ENCODE measurements at places on chromosomes 2 and 18.

DNA sequence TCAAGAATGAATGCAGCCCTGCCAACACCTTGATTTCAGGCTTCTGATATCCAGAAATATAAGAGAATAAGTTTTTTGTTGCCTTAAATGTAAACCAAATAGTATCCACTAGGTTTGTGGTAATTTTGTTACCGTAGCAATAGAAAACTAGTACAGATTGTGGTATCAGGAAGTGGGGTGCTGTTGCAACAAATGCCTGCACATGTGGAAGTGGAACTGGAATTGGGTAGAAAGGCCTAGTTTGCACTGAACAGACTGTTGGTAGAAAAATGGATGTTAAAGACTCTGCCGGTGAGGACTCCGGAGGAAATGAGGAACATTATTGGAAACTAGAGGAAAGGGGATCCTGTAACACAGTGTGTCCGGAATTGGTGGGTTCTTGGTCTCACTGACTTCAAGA is 145.8 kb upstream of the MGAT5 start:
- no peak for DNase-seq

- DNase-seq, result no peak
Observed at GRCh38 chr2:183455056-183455455, 330.8 kb downstream of the NUP35 start.

DNA sequence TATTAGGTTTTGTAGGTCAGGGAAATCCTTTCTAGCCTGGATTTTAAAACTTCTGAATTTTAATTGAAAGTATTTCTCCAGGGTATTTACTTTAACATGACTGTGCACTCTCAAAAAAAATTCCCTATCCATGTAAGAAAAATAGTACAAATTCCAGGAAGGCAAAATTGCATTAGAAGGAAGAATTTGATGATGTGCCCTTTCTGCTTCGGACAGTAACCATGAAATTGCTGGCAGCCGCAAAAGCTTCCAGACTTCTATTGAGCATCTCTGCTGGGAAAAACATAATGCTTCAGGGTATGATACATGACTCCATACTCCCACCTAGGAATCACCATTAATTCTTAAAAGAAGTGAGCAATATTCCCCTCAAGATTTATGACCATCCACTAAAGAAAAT is 17.2 kb upstream of the KLF7 start:
- no peak for DNase-seq

DNA sequence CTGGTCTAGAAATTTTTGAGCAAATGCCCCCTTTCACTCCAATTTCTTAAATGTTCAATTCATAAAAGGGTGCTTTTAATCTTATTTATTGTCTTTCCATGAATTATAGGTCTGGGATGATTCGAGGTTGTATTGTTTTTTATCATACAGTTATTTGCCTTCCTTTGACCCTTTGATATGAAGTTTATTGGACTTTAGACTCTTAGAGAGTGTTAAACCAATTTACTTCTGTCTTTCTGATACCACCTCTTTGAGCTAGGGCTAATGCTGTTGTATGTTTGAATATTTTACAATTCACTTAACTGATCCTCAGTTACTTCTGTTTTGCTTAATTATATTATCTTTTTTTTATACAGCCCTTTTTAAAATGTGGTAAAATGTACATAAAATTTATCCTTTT is 89.6 kb upstream of the CYP20A1 start:
- DNase-seq, result no peak

GRCh38 chr18:71189581-71189980 is 900.7 kb downstream of the SOCS6 start:
- no peak for DNase-seq

DNA sequence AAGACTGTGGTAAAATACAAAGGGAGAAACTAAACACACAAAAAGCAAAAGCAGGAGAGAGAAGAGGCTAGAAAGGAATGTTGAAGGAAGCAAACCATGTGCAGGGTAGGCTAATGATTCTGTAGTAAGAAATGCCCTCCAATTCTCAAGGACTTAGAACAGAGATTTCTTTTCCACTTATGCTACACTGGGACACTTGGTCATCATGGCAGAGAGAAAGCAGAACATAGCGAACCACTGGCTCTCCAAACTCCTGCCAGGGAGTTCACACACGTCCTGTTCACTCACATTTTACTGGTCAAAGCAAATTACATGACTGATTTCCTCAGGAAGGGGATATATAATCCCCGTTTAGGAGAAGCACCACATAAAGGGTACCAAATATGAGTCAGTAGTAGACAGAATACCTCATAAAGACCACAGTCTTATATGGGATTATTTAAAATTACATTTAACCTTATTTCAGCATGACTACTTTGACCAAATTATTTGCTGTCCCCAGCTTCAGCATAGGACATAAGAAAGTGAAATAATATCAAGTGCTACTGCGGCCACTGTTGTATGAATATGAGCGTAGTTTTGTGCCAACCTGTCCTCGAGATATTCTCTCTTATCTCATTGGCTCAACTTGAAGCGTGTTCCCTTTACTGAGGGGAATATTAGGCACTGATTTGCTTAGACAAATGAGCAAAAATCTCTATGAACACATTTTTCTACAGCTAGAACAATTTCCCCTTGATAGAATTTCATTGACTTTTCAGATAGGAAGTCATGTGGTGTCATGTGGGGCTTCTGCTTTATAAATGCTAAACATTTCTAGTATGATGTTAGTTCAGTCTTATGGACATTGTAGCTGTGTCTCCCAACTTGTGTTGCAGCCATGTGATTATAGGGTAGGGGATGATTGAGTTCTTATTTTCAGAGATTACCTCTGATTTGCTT is 81.7 kb downstream of the FAM161A start:
- DNase-seq, result no peak

GRCh38 chr2:97718051-97718882 is 4.9 kb downstream of the ZAP70 start:
- no peak for DNase-seq

DNA sequence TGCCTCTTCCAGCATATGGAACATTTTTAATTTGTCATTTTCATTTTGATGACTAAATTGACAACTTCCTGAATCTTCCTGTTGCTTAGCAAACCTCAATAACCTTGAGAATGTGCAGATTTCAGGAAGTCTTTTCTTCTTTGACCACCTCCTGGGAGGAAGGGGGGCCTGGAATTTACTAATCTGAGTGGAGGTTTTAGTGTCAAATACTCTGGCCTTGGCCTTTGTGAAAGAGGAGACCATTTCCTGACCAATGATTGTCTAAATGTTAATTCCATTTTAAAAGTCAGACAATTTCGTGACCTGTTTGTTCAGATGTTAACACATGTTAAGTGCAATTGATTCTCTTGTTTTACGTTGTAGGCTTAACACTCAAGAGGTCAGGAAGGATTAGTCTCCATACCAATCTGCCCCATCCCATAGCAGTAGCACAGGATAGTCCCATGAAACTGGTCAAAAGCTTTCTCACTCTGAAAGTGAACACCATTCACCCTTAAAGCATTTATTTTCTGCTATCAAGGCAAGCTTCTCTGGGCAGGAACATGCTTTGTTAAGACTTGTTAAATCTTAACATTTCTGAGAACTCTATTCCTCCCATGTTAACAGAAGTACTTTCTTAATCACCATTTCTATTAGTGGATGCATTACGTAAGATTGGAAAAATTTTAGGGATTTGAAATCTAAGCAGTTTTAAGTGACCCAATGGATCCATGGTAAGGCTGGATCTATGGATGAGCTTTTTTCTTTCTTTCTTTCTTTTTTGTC is 219.6 kb downstream of the RND3 start:
- DNase-seq, result no peak

DNA sequence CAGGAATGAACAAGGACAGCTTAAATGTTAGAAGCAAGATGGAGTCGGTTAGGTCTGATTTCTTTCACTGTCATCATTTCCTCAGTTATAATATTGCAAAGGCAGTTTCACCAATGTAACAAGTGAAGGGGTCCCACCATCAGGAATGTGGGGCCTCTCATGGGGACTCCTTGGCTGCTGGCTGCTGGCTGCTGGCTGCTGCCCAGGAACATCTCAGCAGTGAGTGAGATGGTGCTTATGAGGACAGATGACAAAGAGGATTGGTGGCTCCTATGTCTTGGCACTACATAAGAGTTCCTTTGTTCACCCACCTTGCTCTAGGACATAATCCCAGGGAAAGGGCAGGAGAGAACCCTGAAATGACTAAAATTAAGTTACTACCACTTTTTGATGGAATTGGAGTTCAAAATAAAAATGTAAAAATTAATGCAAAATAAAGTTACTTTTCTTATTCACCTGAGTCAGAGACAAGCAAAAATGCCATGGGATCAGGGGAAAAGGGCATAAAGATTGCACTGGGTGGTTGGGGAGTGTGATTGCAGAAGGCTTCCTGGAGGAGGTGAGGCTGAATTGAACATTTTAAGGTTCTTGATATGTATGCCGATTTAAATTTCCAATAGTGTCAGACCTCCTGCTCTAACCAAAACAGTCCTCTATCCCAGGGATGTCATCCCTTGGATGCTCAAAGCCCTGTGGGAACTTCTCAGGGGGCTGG is 23.4 kb downstream of the TMEM177 start:
- no peak for DNase-seq

- peak; percentile 49 for DNase-seq
Observed at GRCh38 chr2:64987001-64987955, 1.9 kb upstream of the SLC1A4 start.

- DNase-seq, result no peak
Observed at GRCh38 chr18:50115095-50115494, 79.9 kb downstream of the MYO5B start.

GRCh38 chr2:196113061-196113974 is 44.7 kb upstream of the DNAH7 start:
- no peak for DNase-seq

DNA sequence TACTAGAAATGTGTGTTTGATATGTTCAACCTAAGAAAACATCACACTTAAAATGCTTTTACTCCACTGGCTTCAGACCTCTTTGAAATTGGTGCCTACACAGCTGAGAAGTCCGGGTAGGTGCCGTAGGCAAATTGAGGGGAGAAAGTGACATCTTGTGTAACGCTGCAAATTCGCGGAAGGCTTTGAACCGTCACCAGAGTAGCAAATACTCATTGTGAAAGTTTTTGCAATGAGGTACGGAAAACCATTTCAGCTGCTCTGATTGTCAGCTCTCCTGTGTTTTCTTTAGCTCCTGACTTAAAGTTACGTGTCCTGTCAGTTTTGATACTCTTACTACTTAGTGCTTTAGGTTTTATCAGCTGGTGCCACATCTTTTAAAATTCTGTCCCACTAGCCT is 224.5 kb downstream of the FAM210A start:
- no peak for DNase-seq

DNA sequence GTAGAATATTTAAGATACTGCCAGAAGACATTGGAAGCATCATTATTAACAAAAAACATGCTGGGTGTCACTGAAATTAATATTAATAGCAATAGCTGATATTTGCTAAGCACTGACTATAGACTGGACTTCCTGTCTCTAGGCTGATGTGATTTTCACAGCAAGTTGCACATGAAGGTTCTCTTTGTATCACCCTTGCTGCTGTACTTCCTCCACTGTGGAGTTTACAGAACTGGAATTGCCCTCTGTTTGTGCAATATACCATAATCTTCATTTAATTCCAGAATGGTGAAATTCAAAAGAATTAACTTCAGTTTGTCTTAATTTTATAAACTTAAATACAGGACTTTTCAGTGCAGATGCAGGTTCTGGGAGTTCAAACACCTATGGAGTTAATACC is 585.1 kb downstream of the RNF144A start:
- no peak for DNase-seq

GRCh38 chr2:59744436-59744835 is 809.0 kb downstream of the BCL11A start:
- DNase-seq, result no peak

DNA sequence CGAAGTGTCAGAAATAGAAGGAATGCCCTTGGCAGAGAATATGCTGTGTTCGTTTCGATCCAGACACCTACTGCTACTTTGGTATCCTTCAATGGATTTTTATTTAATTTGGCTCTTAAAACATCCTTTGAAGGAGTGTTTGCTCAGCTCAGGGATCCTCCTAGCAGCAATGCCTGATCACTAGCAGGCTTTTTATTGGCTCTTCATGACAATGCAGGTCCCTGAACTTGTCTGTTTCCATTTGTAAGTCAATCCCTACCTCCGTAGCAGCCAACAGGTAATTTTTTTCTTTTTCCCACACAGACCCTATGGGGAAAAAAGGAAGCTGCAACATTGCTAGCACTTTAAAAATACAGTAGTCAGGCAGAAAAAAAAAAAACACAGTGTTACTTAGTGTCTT is 366.2 kb upstream of the LRRTM1 start:
- DNase-seq, result no peak

- no peak for DNase-seq
Observed at GRCh38 chr2:41207578-41207977, 755.7 kb upstream of the SLC8A1 start.

GRCh38 chr2:169184074-169184473 is 114.7 kb downstream of the DHRS9 start:
- DNase-seq, result peak; percentile 39

DNA sequence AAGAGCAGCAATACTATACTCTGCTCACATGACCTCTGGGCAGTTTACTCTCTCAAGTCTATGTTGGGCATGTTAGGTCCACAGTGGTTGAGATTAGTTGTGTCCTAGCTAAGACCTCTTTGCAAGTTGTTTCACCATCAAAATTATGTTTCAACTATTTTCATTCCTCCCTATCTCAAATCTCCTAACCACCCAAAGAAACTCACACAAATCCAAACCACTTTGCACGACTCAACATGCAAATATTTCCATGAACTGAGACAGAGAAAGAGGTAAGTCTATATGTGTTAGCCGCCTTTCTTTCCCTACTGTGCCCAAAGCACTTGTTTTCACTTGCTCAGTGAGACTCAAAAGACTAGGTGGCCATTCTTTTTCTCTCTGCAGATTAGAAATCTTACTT is 546.8 kb downstream of the TNS1 start:
- DNase-seq, result no peak

GRCh38 chr2:12817870-12818269 is 101.1 kb downstream of the TRIB2 start:
- DNase-seq, result no peak

- DNase-seq, result no peak
Observed at GRCh38 chr2:58769864-58770234, 528.7 kb upstream of the FANCL start.
